ENCODE measurements at places on chromosomes 2 and 18.

DNA sequence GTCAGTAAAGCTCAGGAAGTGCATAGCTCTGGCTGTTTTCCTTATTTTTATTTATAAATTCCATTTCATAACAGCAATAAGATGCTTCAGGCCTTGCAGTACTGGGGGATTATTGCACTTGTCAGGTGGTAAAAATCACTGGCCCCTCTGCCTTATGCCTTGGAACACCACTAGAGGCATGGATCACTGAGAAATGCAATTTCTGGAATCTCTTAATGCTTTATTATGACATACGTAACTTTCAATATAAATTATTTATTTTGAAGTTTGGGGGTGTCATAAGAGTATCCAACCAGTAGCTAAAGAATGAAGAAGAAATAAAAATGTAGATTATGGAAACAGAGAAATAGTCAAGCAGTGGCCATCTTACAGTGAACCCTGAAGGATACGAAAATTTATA lies 183.1 kb downstream of the FIGN start:
- DNase-seq, result no peak

DNA sequence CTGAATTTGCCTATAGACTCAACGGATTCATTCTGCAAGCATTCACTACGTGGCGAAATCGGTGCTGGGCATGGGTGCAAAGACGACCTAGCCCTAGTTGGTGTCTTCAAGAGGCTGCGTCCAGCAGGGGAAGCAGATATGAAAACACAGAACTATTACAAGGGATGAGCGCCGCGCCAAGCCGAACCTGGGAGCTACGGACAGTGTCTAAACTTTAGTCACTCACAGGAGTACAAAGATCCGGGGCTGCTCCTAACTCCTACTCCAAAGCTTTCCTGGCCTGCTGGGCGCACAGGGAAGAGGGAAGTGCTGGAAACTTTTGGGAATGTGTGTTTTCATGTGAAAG lies 732 bp upstream of the ANXA4 start:
- peak; percentile 78 for DNase-seq

GRCh38 chr2:64857581-64858471 lies 131.4 kb upstream of the SLC1A4 start:
- DNase-seq, result peak; percentile 32

DNA sequence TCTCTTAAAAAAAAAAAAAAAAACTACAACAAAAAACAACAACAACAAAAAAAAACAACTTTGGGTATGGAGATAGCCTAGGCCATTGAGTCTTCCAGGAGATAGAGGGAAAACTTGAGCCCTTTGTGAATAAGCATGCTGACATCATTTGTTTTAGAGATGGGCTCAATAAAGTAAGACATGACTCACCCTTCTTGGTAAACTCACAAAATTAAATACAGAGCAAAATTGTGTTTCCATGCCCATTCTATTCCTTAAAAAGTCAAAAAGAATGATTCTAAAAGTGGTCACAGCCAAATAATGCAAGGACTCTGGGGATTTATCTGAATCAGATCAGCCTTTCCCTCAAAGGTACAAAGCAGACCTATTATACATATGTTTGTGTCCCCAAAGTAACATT lies 117.4 kb downstream of the ETAA1 start:
- DNase-seq, result peak; percentile 42

- no peak for DNase-seq
These were observed 2.5 kb upstream of the IL36RN start for GRCh38 chr2:113056521-113056920.

DNA sequence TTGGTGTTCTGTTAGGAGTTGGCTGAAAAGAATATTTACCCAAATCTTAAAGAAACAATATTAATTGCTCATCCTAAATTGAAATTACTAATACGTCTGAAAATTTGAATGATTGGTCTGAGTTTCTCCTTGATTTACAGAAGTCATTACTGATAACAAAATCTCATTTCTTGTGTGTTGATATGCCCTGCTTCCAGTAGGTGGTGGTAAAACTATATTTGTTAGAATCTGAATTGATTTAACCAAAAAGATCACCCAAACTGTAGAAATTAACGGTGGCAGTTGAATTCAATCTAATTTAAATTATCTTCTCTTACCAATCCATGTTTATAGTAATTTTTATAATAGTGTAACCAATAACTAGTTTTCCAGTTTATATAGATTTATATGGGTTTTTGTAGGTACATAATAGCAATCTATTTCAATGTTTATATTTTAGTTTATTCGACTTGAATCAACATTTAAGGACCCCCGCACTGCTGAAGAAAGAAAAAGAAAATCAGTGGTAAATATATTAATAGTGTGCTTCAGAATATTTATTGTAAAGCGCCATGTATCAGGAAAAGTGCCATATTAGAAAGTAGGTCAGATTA lies 38.3 kb downstream of the PAPOLG start:
- peak; percentile 33 for DNase-seq

DNA sequence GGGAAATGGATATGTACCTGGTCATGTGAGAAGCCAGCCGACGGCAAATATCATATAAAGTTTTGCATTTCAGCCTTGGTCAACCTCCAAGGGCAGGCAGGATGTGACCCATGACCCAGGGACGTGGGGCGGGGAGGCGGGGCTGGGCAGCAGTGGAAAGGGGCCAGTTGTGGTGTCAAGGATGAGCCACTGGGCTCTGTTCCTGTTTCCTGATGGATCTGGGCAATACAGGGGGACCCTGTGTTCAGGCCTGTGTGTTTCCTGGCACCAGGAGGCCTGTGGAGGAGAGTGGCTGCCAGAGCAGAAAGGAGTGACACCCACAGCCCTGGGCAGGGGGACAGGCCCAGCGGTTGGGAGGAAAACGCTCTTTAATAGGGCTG lies 106.9 kb downstream of the GATA6 start:
- DNase-seq, result no peak

DNA sequence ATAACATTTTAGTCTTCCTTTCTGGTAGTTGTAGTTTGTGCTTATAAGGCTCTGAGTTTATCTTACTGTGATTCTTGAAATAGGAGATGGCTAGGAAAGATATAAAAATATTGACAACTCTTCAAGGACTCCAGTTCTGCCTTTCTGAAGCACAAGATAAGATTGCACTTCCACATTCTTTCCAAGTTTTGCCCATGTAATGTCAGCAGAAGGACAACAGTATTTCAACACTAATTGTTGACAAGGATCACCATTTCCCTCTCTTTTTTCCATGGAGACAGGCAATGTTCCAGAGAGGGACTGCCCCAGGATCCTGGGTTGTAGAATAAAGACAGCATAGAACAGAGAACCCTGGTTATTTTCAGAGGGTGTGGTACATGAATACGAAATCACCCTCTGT lies 279.1 kb upstream of the CNTNAP5 start:
- DNase-seq, result no peak

DNA sequence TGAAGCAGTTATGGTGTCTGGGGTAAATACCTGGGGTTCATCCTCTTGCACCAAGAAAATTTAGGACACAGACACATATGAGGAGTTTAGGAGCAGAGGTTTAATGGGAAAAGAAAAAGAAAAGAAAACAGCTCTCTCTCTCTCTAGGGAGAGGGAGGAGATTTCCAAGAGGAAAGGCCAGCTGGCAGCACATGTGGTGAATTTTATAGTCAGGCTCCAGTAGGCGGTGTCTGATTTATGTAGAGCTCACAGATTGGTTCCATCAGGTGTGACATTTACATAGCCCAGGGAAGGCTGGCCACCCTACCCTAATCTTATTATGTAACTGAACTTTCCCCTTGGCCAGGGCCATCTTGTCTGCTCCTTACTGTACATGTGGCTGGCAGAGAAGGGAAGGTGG lies 297.5 kb upstream of the RGPD4 start:
- DNase-seq, result no peak

GRCh38 chr2:108215794-108216211 lies 24.0 kb upstream of the SULT1C3 start:
- DNase-seq, result peak; percentile 22

GRCh38 chr2:197024206-197024605 lies 97.7 kb upstream of the PGAP1 start:
- no peak for DNase-seq

- no peak for DNase-seq
These were observed 16.4 kb downstream of the POU3F3 start for GRCh38 chr2:104870100-104870975.

All from AG08396 (cell line).